ENCODE measurements at places on chromosomes 3 and 15.

DNA sequence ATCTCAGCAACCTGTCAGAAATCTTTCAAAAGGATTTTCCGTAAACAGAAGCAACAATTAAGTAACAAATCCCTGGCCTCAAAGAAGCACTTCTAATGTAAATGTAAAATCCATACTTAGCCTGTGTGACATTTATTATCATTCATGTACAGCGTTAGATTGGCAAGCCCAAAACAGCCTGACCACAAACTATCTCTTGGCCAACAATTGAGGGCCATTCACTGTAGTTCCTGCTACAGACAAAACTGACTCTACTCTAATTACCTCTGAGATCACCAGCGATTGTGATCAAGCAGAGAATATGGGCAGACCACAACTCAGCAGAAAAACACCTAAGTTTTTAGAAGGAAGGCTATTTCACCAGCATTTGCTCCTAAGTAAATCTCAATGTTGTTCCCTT is 9.2 kb downstream of the SHQ1 start:
- no peak for DNase-seq

- DNase-seq = no peak
Observed at GRCh38 chr3:122880624-122881023, 85.8 kb downstream of the SLC49A4 start.

DNA sequence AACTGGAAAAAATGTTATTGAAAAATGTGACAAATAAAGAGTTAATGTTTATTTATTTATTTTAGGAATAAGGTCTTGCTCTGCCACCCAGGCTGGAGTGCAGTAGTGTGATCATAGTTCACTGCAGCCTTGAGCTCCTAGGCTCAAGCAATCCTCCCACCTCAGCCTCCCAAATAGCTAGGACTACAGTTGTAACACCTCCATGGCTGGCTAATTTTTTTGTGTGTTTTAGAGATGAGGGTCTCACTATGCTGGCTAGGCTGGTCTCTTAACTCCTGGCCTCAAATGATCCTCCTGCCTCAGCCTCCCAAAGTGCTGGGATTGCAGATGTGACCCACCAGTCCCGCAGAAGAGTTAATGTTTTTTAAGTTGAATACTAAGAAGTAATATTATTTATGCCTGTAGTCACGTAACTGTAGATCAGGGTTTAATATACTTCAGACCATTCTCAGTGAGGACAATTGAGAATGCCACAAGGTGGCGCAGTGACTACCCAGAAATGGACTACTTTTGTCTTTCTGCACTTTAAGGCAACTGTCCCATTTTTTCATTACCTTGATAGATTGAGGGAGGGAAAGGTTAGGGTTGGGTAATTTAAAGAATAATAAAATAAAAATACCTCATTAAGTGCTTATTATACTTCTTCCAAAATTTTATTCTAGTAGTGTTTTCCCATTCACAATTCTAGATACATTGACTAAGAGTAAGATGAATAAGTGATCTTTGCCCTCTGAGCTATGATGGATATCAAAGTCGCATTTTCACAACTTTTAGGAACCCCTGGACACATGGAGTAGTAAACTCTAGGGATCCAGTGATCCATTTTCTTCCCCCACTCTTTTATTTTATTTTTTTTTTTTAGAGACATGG is 6.0 kb downstream of the MUC13 start:
- DNase-seq = peak; percentile 44

DNA sequence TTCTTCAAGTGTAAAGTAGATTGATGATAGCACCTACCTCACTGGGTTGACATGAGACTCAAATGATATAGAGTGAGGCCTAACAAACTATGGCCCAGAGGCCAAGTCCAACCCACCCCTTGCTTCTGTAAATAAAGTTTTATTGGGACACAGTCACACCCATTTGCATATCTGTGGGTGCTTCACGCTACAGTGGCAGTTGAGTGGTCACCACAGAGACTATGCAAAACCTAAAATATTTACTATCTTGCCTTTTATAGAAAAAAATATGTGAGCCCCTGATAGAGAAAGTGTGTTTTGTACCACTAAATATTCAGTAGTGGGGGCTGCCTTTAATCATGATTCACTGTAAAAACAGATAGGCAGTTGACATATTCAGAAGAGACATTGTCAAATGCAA is 38.0 kb downstream of the ACAN start:
- no peak for DNase-seq

DNA sequence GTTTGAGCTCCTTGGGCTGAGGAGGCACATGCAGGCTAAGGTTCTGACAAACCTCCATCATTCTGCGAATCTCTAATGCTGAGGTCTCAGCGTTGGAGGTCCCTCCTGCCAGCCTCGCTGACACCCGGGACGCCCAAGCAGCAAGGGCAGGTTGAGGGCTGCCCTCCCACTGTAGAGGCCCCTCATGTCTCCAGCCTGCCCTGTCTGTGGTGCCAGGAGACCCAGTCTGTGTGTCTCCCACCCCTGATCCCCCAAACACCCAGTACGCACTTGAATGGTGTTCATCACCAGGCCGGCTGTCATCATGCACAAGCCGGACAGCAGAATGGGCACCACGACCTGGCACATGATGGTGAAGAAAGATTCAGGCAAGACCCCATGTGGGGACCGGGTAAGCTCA is 27.8 kb downstream of the SLC41A3 start:
- DNase-seq = no peak

DNA sequence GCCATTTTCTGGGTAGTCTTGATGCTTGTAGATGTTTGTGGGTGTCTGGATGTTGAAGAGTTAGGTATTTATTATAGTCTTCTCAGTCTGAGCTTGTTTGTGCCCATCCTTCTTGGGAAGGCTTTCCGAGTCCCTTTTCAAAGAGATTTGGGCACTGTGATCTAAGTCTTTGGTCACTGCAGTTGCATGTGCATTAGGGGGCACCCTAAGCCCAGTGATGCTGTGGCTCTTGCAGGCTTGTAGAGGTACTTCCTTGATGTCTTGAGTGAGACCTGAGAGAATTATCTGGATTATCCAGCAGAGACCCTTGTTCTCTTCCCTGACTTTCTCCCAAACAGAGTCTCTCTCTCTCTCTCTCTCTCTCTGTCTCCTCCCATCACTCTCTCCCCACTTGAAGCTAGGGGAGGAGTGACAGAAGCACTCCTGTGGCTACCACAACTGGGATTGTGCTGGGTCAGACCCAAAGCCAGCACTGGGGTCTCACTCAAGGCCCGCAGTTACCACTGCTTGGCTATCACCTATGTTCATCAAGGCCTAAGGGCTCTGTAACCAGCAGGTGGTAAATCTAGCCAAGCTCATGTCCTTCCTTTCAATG is 68.5 kb downstream of the TMCO5A start:
- no peak for DNase-seq

- DNase-seq = no peak
Observed at GRCh38 chr3:126126811-126127431, 43.0 kb upstream of the SLC41A3 start.

DNA sequence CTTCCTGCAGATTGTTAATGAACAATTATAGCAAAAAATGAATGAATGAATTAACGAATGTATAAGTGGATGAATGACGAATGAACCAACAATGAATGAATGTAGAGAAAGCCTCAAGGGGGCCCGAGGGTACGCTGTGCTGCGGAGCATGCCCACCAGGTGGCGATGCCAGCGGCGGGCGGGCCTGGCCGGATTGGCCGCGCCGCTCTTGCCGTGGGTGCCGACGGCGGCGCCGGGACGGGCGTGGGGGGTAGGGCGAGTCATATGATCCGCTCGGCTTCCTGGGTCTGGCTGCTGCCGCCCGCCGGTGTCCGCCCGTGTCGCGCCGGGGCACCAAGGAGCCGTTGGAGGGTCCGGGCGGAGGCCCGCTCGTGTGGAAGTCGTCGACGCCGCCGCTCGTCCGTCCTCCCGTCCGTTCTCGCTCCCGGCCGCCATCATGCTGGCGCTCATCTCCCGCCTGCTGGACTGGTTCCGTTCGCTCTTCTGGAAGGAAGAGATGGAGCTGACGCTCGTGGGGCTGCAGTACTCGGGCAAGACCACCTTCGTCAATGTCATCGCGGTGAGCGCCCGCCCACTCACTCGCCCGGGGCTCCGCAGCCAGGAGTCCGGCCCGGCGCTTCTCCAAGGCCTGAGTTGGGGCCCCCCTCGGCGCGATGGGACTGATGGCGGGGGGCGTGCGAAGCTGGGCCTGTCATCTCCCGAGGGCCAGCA is at the start of gene ARL8B:
ARL8B (plus strand) TSS at position 263 of the 711 bp plus-strand sequence; CDS start at position 437, 174 bp downstream.
- DNase-seq = peak; percentile 88

GRCh38 chr15:97456521-97457202 is 503.8 kb upstream of the ARRDC4 start:
- DNase-seq = no peak

DNA sequence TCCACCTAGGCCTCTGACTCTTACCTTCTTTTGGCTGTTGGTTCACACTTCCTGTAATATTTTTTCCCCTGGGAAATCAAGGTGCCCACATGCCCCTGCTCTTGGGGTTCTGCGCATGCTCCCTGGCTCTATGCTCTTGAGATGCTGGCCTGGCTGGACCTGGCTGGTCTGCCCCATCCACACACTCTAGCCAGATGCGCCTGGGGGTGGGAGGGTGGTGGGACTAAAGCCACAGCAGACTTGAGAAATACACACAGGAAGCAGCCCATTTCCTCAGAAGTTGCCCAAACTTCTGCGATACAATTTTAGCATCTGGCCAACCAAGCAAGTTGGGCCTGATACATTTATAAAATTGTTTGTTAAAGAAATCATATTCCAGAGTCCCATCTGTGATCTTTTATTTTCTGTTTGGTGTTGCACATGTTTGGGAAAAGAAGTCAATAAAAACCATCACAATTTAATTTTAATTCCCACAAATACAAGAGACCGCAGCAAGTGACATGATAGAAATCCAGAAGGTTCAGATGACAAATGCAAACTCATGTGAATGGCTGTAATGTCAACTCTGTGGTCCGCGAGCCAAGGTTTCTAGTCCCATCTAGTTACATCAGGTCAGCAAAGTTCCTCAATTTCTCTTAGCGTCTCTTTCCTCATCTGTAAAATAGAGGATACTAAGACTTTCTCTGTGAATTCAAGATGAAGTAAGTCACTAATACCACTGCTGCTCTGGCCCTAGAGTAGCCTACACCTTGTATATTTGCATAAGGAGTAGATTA is 55.9 kb upstream of the MEF2A start:
- DNase-seq = no peak

DNA sequence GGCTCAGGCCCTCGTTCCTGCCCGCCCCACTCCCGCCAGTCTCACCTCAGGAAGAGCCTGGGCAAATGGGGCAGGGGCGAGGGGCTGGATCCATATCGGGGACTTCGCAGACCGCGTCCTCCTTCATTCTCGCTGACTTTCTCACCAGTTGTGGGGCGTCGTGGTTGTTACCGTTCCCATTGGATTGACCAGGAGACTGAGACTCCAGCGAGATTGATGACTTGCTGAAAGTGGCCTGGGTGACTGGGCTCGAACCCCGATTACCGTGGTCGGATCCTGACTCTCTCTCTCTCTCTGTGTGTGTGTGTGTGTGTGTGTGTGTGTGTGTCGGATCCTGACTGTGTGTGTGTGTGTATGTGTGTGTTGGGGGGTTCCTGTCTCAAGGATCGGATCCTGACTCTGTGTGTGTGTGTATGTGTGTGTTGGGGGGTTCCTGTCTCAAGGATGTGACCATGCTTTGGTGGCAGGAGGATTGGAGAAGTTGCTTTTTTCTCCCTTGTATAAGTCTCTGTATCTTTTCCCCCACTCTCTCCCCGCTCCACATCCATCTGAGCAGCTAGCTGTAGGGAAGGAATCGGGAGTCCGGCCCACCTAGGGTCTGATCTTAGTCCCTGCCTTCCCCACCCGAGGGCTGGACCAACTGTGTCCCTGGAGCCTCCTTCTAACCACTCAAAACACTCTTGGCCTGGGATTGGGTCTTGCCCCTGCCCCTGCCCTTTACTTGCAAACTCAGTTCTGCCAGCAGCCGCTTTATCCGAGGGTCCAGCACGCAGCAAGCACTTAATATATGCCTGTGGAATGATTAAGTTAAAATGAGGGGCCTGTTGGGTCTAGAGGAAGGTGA is 603 bp downstream of the PLEKHO2 start:
- DNase-seq = no peak

GRCh38 chr15:59313641-59314332 is 58.9 kb downstream of the MYO1E start:
- DNase-seq = no peak

GRCh38 chr3:98460220-98460619 is 2.8 kb upstream of the OR5K1 start:
- no peak for DNase-seq

- DNase-seq = no peak
Observed at GRCh38 chr3:156587760-156588069, 32.8 kb upstream of the SSR3 start.

Data from stimulated activated CD8-positive, alpha-beta memory T cell treated with anti-CD3 and anti-CD28 coated beads, Interleukin-4, amount 100 ng/mL, for 4 hours (primary cell).